Amniotic stem cell (primary cell): ENCODE measurements at places on chromosomes 3 and 15.

- no peak for DNase-seq
Observed at GRCh38 chr15:96960711-96961480, 630.4 kb downstream of the NR2F2 start.

DNA sequence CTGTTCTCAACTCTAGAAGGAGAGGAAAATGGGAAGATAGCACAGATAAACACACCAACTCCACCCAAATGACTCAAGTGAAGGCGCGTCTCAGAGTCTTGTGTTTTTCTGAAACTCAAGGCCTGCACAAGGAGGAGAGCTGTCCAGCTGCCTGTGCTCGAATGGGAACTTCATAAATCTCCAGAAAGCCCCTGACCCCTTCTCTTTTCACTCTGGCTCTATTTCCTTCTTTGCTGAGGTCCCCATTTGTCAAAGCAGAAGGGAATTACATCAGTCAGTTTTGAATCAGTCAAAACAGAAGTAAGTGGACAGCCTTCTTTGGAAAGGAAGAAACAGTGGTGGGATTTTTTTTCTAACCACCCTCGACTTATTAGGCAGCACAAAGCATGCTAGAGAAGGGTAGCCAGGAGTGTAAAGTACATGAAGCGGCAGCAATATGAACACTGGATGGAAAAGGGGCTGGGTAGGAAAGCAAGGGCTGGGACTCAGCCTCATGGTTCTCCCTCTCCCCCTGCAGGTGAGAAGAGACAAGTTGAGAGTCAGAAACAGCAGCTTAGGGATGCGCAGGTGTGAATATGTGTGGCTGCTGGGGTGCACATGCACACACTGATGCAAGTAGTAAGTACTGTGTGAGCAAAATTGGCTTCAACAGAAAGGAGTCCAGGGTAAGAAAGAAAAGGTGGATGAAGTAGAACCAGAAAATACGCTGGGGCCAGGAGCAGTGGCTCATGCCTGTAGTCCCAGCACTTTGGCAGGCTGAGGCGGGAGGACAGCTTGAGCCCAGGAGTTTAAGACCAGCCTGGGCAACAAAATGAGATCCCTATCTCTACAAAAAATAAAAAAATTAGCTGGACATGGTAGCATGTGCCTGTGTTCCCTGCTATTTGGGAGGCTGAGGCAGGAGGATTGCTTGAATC is 36.6 kb upstream of the MAGEF1 start:
- DNase-seq, result no peak

GRCh38 chr3:135007607-135008006 is 212.5 kb downstream of the EPHB1 start:
- DNase-seq, result no peak

DNA sequence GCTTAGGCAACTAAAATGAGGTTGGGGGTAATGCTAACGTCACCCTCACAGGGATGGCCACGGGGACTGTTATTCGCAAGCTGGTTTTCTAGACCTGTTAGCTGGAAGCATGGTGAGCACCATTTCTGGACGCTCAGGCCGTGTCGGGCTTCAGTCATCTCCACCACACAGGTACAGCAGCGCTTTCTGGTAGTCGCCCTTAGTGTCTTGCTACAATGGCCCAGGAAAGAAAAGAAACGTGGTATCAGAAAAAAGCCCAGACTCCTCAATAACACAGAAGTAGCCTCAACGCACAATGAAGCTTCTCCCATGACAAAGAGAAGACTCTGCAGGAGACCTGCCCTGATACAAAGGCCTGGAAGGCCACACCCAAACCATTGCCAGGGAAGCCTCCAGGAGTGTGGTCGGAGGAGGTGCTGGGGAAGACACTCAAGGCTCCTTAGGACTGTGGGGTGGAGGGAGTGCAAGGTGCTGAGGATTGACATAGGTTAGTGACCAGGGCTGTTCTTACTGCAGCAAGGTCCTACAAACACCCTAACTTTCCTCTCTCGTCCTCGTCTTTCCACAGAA is 50.2 kb downstream of the ANXA2 start:
- DNase-seq, result no peak

DNA sequence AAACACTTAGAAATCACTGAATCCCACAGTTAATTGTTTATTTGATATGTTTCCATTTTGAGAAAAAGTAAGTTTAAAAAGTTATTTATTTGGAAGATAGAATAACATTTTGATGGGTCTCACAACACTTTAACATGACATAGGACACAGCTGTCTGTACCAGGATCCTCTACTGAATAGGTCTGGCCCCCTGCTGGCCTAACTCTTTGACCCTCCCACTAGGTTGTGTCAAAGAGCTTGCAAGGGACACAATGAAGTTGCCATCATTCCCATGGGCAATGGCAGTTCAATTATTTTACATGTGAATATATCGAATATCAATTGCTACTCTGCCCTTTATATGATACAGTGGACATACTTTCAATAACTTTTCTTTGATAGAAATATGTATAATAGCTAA is 138.9 kb downstream of the EPHA3 start:
- DNase-seq, result no peak

DNA sequence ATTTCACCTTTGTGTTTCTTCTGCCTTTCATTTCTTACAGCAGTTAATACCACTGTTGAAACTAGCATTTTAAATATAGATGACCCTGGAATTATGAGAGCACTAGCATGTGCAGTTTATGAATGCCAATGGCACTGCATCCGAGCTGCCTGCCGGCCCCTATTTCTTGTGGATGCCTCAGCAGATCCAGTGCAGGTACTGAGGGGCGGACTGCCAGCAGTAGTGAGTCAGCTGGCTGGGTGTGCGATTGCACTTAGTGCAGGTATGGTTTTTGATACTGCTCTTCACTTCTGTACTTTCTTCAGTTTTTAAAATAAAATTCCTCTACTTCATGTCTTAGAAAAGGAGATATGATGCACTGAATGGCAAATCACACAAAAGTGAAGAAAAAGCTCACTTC is 453.0 kb downstream of the DIPK2A start:
- no peak for DNase-seq

DNA sequence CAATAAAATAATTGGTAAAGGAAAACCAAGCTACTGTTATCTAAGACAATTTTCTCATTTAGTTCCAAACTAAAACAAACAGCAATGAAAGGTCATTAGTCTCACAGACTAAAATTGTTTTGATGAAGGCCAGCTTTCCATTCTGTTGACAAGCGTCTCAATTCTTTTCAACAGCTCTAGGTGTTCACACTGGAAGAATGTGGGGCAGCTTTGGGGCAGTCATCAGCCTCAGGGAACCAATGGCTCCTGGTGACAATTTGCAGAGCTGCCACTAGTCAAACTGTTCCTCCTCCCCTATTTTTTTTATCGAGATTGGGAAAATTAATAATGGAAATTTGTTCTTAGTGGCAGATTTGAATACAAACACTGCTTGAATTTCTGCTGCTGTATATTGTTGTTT is 104.2 kb downstream of the MEIS2 start:
- DNase-seq, result no peak

GRCh38 chr15:52256930-52257733 is 38.5 kb downstream of the MYO5C start:
- no peak for DNase-seq

DNA sequence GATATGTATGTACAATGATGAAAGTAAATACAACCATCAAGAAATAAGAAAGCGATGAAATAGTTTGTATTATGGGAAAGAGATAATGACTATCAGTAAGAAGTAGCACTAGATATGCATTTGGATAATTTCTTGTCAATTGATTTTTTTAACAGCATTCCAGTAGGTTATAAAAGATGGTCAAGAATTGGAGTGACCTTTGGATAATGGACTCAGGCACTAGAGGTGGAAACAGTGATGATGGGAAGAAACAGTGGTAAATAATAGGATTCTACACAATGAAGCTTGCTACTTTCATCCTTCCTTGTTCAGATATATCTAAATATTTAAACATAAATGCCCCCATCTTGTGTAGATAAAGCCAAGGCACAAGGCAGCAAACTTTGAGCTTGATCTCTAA is 101.4 kb downstream of the GBE1 start:
- DNase-seq, result no peak

DNA sequence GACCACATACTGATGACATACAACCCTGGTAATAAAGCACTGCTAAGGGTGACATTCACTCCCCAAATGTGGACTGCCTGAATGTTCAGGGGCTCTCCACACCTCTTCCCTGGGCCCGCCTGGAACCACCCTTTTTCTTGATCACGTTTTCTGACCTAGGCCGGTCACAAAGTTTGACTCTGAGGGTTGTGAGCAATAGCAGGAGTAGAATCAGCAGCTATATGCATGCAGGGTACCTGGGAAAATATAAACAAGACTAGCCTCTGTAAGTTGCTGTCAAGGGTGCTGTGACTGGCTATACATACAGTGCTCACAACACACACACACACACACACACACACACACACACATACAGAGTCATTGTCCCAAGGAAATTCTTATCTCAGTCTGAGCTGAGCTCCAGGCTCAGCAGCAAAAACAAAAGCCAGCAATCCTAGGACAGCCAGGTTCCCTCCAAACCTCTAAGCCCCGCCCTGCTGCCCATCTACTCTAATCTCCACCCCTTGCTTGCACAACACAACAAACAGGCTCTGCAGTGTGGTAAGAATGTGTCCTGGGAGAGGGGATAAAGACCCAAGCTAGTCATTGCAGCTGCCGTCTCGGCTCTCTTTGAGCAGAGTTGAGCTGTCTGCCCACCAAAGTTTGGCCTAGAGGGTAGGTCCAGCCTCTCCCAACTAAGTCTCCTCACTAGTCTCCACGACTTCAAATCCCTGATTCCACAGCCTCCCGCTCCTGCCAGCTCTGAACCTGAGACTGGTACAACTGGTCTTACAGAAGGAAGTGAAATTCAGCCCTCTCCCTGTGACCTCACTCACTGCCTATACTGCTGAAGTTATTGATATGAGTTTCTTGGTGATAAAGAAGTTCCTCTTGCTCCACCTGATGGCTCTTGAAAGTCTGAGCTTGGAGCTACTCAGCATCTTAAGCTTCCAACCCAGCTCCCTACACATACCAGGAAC is 2.2 kb downstream of the BMF start:
- no peak for DNase-seq

DNA sequence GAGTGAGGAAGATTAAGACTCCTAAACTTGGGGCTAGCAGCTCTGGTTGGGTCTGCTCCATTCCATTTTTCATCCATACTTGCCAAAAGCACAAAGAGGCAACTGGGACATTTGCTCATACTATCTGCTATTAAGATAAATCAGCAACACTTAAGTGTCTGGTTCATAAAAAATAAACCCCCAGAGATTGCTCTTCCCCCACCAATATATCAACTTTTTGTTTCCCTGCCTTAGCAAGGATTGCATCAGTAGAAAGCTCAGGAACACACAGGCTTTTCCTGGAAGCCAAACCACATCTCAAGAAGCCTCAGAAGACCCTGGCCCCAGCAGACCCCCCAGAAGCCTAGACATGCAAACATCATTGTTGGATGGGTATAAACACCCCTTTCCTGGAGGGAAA is 232.4 kb upstream of the WNT5A start:
- DNase-seq, result no peak

DNA sequence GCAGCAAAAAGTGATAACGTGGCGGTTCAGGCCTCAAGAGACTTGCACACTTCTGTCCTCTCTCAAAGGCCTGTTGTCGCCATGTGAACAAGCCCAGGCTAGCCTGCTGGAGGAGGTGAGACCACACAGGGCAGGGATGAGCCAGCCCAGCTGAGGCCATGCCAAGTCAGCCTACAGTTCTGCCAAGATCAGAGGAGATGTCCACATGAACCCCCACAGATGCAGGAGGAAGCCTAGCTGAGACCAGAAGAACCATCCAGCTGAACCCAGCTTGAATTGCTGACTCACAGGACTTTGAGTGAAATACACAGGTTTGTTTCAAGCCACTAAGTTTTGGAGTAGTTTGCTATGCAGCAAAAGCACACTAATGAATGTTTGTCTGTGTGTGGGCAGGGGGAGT is 50.3 kb upstream of the SEC13 start:
- no peak for DNase-seq

GRCh38 chr3:143329567-143330211 is 210.1 kb downstream of the CHST2 start:
- no peak for DNase-seq

GRCh38 chr15:89356634-89357298 is 22.1 kb upstream of the POLG start:
- DNase-seq, result no peak

GRCh38 chr3:152823173-152823572 is 11.8 kb upstream of the P2RY1 start:
- no peak for DNase-seq

- no peak for DNase-seq
Observed at GRCh38 chr15:83200589-83200988, 7.0 kb downstream of the HDGFL3 start.

GRCh38 chr3:31958701-31959152 is 22.3 kb downstream of the OSBPL10 start:
- no peak for DNase-seq

DNA sequence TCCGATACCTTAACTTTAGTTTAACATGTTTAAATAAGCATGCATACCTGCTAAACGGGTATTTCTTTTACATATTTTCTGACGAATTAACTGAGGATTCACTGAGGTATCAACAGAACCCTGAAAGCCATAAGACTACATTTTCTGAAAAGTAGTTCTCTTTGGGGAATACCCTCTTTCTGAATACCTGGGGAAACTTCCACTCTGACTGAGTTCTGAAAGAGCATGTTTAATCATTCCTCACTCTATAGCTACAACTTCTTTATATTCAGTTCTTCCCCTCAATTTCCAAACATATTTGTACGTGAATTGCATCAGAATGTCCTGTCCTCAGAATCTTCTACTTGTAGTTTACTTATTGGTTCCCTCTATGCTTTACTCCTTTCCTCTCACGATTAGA is 403.0 kb downstream of the ROBO1 start:
- DNase-seq, result no peak

GRCh38 chr15:60519218-60519617 is 40.3 kb upstream of the ICE2 start:
- no peak for DNase-seq

GRCh38 chr15:37902126-37902525 is 32.3 kb upstream of the TMCO5A start:
- no peak for DNase-seq

GRCh38 chr15:74988007-74988800 is 7.2 kb upstream of the SCAMP5 start:
- no peak for DNase-seq

DNA sequence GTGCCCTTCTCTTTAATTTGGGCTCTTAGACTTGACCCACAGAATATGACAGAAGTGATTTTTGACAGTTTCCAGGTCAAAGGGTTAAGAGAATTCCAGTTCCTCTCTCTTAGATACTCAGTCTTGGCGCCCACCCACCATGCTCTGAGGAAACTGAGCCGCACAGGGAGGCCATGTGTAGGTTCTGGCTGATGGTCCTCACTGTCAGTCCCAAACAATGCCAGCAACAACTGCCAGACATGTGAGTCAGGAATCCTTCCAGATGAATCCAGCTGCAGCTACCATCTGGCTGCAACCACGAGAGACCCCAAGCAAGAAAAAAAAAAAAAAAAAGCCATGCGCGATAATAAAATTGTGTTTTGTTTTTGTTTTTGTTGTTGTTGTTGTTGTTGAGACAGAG is 326.6 kb downstream of the MAGI1 start:
- DNase-seq, result no peak

- peak; percentile 25 for DNase-seq
Observed at GRCh38 chr3:15300323-15301078, 31.9 kb downstream of the SH3BP5 start.

- no peak for DNase-seq
Observed at GRCh38 chr3:9918261-9919038, 1.6 kb downstream of the IL17RC start.

- no peak for DNase-seq
Observed at GRCh38 chr3:15345608-15346137, 13.3 kb upstream of the SH3BP5 start.

- DNase-seq, result no peak
Observed at GRCh38 chr3:87261925-87262324, 14.5 kb downstream of the POU1F1 start.

- DNase-seq, result no peak
Observed at GRCh38 chr3:27943106-27943505, 221.0 kb upstream of the EOMES start.
